ENCODE measurements at places on chromosomes 4 and X.

- DNase-seq, result no peak
Measured at GRCh38 chr4:153451911-153452657, 14.1 kb upstream of the TMEM131L start.

GRCh38 chr4:40193016-40193571, 3.7 kb upstream of the RHOH start:
- DNase-seq, result no peak

DNA sequence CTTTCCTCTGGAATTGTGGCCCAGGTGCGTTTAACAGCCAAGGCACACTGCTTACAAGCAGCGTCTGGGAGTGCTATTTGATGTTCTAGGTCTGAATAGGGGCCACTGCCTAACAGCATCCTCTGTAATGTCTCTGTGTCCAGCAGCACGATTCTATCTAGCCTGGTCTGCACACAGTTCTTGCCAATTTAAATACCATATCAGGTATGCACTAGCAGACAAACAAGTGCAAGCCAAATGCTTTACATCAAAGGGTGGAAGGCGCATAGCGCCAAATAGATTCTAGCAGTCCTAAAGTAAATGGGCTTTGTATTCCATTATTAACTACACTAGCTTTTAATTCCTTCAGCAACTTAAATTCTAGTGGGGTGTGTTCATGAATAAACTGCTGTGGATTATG, 15.8 kb upstream of the UGDH start:
- no peak for DNase-seq

- DNase-seq, result no peak
Measured at GRCh38 chr4:73392936-73393335, 11.2 kb upstream of the ALB start.

DNA sequence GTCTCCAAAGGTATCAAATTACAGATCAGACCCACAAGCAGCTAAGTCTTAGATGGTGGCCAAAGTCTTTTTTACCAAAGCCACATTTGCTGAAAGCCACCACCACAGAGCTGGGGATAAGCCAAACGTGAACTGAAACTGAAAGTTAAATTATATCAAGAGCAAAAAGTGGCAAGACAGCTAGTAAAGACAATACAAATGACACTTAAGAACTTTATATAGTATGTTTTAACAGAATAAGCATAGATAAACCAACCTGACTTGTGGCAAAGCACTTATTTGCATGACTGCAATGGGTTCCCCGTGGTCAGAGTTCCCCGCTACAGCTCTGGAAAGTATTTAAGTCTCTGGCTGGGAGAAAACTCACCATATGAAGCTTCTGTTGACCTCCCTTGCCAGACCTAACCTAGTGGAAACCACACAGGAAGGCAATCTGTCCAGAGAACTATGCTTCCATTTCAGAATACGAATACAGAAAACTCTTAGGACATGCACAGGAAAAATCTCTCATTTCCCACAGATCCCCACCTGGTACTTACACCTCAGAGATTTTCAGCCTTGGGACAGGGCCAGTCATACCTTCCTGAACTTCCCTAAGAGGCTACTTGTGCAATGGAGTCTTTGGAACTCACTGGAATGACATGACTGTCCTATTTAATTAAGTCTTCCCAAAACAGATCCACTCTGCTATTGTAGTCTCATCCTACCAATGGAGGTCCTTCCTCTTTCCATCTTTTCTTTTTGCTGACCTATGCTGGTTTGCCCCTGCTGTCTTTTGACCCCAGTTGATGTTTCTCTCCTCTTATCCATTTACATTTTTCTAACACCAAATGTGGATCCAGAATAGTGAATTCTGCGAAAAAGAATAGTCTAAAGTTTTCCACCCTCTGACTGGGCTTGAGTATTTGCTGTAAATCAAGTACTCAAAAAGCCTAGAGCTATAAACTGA, 225.1 kb downstream of the NR3C2 start:
- DNase-seq, result no peak

DNA sequence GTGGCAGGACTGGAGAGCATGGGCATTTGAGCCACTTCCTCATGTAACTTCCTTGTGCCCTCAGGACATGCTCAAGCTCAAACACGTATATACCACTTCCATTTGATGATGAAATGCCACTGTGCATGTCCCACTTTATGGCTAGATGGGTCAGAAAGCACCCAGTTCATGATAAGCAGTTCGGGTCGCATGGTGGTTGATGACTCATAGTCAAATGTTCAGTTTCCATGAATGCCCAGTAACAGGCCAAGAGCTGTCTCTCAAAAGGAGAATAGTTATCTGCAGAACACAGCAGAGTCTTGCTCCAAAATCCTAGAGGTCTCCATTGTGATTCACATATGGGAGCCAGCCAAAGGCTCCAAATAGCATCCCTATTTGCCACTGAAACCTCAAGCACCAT, 48.9 kb upstream of the SPIN3 start:
- DNase-seq, result no peak

- DNase-seq, result no peak
Measured at GRCh38 chrX:259692-260355, 21.4 kb upstream of the PLCXD1 start.

DNA sequence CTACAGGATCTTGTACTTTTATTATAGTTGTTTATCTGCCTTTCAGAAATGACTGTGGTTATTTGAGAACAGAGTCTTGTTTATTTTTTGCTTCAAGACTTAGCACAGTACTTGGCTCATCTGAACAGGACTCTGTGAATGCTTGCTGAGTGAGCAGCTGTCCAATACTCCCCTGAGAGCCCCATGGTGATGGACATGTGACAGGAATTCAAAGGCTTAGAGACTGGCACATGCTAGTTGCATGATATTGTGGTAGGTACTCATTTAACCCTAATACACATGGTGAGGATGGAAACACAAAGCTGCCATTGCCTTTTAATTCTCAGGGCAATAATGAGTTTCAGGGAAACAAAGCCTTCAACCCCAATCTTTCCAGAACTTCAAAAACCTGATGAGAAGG, 97.3 kb downstream of the GEMIN8 start:
- DNase-seq, result no peak

DNA sequence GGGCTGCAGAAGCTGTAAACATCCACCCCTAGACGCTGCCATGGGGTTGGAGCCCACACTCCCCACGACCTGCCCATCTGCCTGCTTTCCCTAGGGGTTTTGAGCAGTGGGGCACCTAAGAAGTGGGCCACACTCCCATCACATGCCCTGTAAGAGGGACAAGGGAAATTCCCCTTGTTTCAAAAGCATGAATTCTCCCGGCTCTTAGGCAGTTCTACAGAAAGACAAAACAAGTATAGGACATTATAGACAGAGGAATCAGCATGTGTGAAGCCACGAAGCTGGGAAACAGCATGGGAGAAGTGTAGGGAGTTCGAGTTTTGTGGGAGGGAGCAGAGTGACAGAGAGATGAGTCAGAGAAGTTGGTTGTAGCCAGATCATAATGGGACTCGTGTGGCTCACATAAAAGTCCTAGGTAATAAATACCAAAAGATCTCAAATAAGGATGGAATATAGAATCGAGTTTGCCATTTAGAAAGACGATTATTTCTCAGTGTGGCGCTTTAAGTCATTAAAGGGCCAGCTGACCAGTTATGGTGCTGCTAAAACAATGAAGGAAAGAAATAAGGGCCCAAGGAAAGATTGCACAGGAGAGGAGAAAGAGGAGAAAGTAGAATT, 23.9 kb downstream of the APOO start:
- no peak for DNase-seq

- peak; percentile 61 for DNase-seq
Measured at GRCh38 chr4:83074086-83074704, 39.2 kb downstream of the COPS4 start.

DNA sequence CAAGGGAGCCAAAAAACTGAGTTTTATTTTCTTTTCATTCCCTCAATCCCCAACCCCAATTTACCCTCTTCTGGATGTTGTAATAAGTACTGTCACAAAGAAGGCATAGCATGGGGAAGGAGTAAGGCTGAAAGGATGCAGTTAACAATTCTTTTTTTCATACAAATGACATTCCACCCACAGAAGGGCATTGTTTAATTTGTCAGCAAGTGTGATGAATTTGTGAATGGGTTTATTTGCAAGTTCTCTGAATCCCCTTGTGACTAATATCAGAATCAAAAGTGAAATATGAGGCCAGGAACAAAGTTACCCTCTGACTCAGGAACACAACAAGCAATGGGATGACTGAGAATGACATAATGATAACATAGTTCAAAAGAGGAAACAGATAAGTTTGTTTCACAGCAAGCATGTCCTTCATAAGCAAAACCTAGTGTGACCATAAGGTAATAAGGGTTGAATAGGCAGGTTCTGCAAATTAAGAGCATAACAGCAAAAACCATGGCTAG, 2.1 kb downstream of the GEMIN8 start:
- DNase-seq, result peak; percentile 80

DNA sequence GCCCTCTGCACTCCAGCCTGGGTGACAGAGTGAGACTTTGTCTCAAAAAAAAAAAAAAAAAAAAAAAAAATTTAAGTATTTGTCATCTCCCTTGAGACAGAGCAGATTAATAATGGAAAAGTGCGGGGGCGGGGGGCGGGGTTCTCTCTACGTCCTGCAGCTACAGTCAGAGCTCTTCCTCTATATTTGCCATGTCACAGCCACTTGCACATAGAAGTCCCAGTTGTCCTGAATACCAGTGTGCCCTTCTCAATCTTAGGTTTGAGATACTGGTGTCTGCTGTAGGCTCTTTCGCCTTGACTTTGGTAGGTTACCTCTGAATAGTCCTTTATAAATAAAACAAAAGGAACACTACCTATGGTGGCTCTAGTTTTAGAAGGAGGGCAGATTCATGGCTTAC, 237.8 kb upstream of the PGRMC2 start:
- no peak for DNase-seq

GRCh38 chr4:146040623-146041022, 102.0 kb upstream of the ZNF827 start:
- DNase-seq, result no peak

- no peak for DNase-seq
Measured at GRCh38 chrX:111917591-111917990, 41.6 kb downstream of the TRPC5OS start.

DNA sequence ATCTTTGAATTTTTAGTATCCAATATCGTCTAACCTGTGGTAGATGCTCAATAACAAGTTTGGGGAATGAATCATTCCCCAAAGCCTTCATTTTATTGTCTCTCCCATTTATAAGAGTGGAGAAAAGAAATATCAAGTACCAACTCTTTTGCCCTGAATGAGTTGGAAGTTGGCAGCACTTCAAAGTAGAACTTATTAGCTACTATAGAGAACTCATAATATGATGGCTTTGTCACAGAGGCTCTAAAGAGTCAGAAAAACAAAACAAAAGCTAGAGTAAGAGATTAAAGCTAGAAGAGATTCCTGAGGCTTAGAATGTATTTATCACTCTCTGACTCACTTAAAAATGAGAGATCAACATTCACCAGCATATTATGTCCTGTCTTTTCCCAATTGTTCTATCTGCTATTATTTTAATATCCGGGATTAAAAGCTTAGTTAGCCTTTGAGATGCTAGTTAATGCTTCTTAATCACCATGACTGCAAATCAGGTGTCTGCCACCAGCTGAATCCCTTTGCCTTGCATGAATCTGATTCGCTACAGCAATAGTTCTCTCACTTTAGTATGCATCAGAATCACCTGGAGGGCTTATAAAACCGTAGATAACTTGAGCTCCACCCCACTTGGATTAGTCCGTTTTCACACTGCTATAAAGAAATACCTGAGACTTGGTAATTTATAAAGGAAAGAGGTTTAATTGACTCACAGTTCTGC, 77.9 kb downstream of the PALLD start:
- no peak for DNase-seq

GRCh38 chrX:150182161-150182560, 181.0 kb upstream of the MAMLD1 start:
- no peak for DNase-seq

GRCh38 chr4:187883049-187883448, 112.5 kb upstream of the ZFP42 start:
- no peak for DNase-seq

DNA sequence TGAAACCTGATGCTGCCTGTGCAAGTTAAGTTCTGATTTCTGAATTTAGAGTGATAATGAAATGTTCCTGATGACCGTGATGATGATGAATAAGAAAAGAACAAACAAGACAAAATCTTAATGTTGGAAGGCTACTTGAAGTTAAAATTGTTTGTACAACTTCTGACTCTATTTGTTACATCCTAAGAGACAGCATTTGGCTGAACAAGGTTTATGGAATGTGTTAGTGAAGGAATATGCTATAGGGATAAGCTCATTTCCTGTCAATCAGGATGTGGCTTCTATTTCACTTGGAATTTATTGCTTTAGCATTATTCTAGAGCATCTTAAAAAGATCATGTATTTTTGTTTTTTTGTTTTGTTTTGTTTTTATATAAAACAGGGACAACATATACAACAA, 267.5 kb downstream of the FAT4 start:
- no peak for DNase-seq

DNA sequence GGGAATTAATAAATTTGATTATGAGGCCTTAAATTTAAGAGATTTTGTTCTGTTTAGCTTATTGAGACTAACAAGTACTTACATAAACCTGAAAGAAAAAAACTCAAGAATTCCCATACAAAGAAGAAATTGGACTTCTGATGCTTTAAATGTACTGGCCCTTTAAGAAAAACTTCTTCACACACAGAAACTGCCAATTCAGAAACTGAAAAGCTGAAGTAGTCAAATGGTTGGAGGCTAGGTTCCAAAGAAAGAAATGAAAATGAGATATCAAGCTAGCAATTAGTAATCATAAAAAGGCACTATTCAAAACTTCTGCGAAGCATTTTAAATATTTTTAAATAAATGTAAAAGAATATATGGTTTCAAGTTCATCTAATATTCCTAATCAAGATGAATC, 151.3 kb downstream of the THOC2 start:
- DNase-seq, result no peak

DNA sequence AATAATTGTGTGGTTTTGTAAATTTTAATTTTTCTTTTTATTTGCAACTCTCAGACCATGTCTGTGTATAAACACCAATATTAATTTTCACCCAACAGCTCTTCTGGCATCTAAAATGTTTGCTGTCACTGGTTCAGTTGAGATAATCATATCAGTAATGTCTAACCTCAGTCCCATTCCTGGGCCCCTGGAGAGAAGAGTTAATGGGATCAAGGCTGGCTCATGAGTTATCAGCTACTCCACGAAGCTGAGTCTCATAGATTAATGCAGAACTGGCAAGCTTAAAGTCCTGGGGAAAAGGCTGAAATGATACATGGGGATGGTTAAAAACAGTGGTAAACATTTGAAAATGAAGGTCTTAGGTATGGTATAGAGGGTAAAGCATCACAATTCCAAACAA, 28.4 kb upstream of the TSPAN5 start:
- DNase-seq, result no peak

GRCh38 chr4:56666279-56666678, 14.8 kb downstream of the HOPX start:
- no peak for DNase-seq

- no peak for DNase-seq
Measured at GRCh38 chr4:4673070-4673469, 131.2 kb upstream of the STX18 start.

DNA sequence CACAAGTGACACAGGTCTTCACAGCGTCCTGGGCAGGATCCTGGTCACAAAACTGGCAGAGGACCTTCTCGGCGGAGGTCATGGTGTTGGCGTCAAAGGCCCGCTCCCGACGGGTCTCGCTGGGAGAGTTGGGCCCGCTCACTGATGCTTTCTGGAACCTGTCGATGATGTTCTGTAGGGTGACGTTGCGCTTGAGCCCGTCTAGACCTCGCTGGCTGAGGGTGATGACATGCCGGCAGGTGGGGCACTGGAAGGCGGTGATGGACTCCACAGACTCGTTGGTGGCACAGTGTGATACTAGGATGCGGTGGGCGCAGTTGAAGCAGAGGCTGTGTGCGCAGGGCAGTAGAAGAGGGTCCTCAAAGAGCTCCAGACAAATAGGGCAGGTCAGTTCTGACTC, 53.2 kb downstream of the MID1 start:
- DNase-seq, result no peak

Measured in globus pallidus (tissue), 1 donor.